Epithelial cell of proximal tubule (primary cell): ENCODE measurements at places on chromosomes 7 and 10.

DNA sequence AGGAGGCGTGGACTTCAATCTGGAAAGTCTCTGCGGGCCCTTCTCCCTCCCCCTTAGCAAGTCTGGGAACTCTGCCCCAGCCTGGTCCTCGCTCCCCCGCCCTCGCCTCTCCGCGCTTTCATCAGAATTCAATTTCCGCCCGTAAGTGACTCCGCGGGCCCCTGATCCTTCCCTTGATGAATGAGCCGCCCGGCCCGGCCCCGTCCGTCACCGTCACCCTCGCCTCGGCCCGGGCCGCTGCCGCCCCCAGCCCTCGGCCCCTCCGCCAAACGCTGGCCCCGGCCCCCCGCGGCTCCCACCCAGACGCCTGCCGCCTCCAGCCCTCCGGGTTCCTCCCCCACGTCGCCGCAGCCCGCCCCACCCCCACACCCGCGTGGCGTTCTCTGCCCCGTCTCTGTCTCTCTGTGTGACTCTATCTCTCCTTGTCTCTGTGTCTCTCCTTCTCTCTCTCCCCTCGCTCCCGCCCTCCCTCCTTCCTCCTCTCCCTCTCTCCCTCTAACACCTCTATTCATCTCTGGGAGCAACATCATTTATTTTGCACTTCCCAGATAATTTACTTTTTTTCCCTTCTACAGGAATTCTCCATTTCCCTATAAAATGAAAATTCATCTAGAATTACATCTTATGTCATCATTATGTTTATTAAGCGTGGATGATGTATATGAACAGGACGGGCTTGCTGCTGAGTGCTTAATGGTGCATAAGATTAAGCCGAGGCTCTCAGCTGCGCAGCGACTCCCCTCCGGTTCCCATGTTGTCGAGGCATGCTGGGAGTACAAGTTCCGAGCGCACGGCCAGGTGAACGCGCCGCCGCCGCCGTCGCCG is 91.2 kb upstream of the PAX2 start:
- DNase-seq = no peak

- no peak for DNase-seq
Measured at GRCh38 chr10:1539216-1539615, 198.1 kb downstream of the ADARB2 start.

- no peak for DNase-seq
Measured at GRCh38 chr10:112809736-112810135, 140.3 kb upstream of the TCF7L2 start.

DNA sequence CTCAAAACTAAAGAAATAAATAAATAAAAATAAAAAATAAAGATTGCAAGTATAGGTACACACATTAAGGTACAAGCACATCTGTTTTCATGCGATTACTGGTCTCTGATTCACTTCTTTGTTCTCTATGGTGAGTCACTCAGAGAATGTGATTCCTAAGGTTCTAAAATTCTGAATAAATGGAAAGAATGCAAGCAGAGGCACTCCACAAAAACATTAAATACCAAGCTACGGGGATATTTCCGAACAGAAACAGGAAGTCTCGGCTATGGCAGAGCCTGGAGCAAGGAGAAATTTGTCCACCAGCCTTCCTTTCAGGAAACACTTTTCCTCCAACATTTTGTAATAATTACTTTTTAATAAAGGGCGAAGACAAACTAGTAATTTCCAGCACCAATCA is 1.4 kb downstream of the VOPP1 start:
- DNase-seq = no peak

DNA sequence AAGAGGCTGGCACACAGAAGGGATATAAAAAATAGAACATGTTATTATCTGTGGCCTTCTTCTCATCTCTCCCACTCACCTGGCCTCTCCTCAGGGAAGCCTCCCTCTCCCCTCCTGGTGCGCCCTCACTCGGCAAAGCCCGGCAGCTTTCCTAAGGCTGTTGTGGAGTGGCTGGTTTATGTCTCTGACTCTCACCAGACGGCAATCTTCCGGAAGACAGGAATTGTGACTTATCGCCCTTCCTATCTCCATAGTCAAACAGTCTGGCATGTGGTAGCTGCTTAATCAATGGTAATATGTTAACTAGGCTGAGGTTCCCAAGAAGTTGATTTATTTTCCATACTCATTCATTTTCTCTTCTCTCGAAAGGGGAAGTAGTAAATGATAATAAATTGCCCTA is 78.7 kb downstream of the ATXN7L1 start:
- no peak for DNase-seq

GRCh38 chr7:50497068-50497642 is 47.0 kb upstream of the FIGNL1 start:
- DNase-seq = no peak

DNA sequence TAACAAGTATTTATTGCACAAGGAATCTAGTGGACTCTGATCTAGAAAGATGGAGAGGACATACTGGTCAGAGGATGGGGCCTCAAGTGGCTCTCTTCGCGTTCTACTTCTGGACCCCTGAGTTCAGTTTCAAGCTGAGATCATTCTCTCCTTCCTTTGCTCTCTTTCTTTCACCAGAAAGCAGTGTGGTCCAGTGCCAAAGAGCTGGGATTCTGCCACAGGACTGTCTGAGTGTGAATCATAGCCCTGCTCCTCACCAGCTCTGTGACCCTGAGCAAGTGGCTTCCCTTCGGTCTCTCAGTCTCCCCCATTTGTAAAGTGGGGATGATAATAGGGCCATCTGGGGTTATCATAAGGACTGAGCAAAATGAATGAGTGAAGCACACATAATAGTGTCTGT is 715.2 kb downstream of the SUGCT start:
- DNase-seq = no peak

- DNase-seq = no peak
Measured at GRCh38 chr7:23863209-23863787, 153.3 kb downstream of the STK31 start.
